Left ventricle myocardium inferior (tissue), 1 donor: ENCODE measurements at places on chromosomes 6 and 20. TPM values are rescaled to one million over a fixed set of nuclear protein-coding genes. Genes with fewer than 3 reads are reported as not detected.

The LTA gene
- not detected for total RNA-seq

GRCh38 chr20:35298264-35298663 is 6.0 kb upstream of the FAM83C start:
- no peaks in the 10 kb centered on the region for H3K36me3 ChIP-seq
- H3K4me3 ChIP-seq = no peak overlapping the region
- DNase-seq = no peak
- H3K27ac ChIP-seq = no peak overlapping the region
- H3K4me1 ChIP-seq = peaks cover 7% of the 10 kb centered on the region

The LBP gene
- total RNA-seq = 0.19 TPM

DNA sequence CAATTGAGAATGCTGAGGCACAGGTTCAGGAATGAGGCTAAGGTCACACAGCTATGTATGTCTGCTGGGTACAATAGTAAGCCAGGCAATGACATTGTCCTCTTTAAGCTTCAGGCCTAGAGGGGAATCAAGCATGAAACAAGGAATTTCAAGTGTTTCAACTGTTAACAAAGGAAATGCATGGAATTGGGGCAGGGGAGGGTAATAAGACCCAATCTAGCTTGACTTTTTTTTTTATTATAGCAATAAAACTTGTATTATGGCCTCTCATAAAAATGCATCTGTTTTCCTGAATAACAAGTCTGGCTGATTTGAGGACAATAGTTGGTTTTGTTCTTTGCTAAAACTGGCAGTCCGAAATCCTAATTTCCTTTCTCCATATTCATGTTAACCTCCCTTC is 336.7 kb downstream of the CBLN4 start:
- no peaks in the 10 kb centered on the region for H3K36me3 ChIP-seq
- no peaks in the 10 kb centered on the region for H3K4me1 ChIP-seq
- H3K27ac ChIP-seq = no peak overlapping the region
- no peak for DNase-seq

DNA sequence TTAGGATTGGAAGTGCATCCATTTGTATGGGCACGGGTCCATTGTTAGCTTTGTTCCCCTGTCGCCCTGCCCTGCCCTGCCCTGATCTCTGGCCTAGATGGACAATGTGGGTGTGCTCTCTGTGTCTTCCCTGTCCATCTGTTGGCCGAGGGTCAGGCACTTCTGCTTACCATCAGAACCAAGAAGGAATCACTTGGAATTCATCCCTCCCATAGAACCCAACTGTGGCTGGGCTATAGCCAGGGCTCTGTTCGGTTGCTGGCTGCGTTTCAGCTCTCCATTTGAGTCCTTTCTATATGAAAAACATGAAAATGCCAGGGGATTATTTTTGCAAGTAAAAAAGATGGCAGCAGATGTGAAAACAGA is 26.6 kb upstream of the TULP4 start:
- H3K4me3 ChIP-seq = no peak overlapping the region
- H3K27ac ChIP-seq = no peak overlapping the region
- H3K4me1 ChIP-seq = peaks cover 45% of the 10 kb centered on the region

The OR2B6 gene
- not detected for total RNA-seq

DNA sequence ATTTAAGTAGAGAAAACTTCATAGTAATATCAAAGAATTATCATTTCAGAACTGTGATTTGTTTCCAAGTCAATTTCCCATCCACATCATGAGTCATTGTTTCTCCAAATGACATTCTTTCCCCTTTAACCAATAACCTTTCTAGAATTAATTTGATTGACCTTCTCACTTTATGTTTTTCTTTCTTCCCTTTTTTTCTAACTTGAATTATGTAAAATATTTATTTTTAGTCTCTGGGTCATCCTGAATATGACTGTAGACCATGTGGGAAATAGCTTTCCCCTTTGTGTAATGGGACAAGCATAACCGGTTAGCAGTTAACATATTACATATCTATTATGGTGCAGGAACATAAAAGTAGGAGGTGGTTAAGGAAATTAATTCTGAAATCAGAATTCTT is 291.1 kb downstream of the GJA1 start:
- no peaks in the 10 kb centered on the region for H3K27me3 ChIP-seq
- no peaks in the 10 kb centered on the region for H3K36me3 ChIP-seq
- peaks cover 18% of the 10 kb centered on the region for H3K4me1 ChIP-seq
- H3K27ac ChIP-seq = no peak overlapping the region
- no peak overlapping the region for H3K4me3 ChIP-seq

DNA sequence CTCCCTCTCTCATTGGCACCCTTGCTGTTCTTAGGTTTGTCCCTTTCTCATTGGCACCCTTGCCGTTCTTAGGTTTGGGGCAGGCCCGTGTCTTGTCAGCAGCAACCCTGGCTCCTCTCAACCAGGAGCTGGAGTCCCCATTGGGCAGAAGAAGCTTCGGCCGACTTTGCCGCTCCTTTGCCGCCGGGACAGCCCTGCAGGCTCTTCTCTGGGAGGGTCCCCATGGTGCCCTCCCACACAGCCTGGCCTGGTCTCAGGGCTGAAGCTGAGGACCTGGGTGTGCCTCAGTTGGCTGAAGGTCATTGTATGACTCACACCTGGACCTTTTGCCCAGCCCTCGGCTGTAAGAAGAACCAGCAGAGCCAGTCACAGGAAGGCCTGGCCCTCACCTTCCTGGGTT is 59.6 kb downstream of the PPP1R14C start:
- H3K27me3 ChIP-seq = peaks cover 5% of the 10 kb centered on the region
- DNase-seq = no peak
- H3K36me3 ChIP-seq = no peaks in the 10 kb centered on the region
- H3K4me3 ChIP-seq = no peak overlapping the region
- peaks cover 57% of the 10 kb centered on the region for H3K4me1 ChIP-seq
- no peak overlapping the region for H3K27ac ChIP-seq

DNA sequence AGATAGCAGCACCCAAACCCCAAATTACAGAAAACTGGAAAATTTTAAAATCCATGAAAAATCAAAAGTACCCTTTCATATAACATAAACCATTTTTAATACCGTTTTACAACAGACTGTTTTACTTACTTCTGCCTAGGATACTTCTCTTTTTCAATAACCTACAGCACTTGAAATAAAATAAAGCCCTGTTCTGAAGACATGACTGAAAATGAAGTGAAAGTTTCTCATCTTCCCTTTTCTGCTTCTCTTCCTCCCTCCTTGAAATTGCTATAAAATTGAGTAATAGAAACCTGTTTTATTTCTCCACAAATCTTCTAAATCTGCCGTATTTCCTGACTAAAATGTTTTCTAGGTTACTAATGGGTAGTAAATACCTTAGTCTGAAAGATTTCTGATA is 20.3 kb downstream of the MMS22L start:
- H3K4me3 ChIP-seq = no peak overlapping the region
- H3K36me3 ChIP-seq = peaks cover 34% of the 10 kb centered on the region
- H3K27me3 ChIP-seq = no peaks in the 10 kb centered on the region
- DNase-seq = no peak
- no peak overlapping the region for H3K27ac ChIP-seq

- peaks cover 14% of the 10 kb centered on the region for H3K27me3 ChIP-seq
- no peak for DNase-seq
- H3K36me3 ChIP-seq = no peaks in the 10 kb centered on the region
- no peak overlapping the region for H3K4me3 ChIP-seq
- peaks cover 11% of the 10 kb centered on the region for H3K4me1 ChIP-seq
Observed at GRCh38 chr20:57484772-57485171, 40.2 kb downstream of the CTCFL start.

DNA sequence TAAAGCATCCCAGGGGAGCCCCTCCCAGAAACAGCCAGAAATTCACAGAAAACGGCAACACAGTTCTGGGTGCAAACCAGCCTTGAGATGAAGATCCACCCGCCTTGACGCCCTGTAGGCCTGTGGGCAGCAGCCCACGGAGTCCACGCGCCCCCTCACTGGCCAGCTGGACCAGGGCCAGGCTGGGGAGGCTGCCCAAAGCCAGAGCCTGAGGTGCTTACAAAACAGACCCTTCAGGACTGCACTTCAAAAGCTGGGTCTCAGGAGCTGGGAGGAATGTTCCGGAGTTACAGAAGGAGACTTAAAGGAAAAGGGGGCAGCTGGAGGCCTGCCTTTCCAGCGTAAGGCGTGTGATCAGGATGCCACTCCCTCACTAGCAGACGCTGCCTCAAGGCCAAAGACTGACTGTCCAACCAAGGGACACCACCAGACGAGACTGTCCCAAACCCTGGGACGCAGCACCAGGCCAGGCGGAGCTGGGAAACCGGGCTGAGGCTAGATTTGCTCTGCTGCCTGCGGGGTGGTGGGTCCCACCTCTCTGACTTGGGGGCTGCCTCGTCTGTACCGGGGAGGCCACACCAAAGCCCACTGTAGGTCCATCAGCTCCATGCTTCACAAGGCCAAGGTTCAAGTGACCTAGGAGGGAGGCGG is 48.1 kb downstream of the RRBP1 start:
- H3K27ac ChIP-seq = peak overlapping the region; percentile 63
- H3K4me3 ChIP-seq = no peak overlapping the region
- H3K36me3 ChIP-seq = peaks cover 90% of the 10 kb centered on the region
- no peak for DNase-seq

DNA sequence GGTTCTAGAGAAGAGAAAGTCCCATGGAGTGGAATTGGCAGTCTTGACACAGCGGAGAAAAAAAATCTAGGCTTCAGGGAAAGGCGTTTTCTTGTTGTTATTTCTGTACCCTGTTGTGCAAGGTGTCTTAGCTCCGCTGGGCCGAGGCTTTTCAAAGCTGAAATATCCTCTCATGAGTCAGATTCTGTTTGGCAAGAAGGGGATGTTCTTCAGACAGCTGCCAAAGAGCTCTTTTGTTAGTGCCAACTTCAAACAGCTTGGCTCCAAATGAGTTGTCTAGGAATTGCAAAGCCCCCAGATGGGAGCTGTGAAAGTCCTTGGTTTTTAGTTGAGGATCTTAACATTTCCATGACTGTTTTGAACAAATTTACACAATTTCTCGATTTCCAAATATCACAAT is 45.6 kb downstream of the LRRN4 start:
- H3K36me3 ChIP-seq = peaks cover 35% of the 10 kb centered on the region
- peak overlapping the region; percentile 87 for H3K4me3 ChIP-seq
- H3K27ac ChIP-seq = peak overlapping the region; percentile 92
- DNase-seq = no peak

- H3K4me3 ChIP-seq = no peak overlapping the region
- H3K27me3 ChIP-seq = no peaks in the 10 kb centered on the region
- DNase-seq = no peak
- H3K36me3 ChIP-seq = no peaks in the 10 kb centered on the region
- H3K4me1 ChIP-seq = no peaks in the 10 kb centered on the region
Observed at GRCh38 chr6:144246988-144247387, 38.1 kb upstream of the UTRN start.

- H3K4me1 ChIP-seq = peaks cover 9% of the 10 kb centered on the region
- no peaks in the 10 kb centered on the region for H3K27me3 ChIP-seq
- no peak overlapping the region for H3K27ac ChIP-seq
- DNase-seq = no peak
Observed at GRCh38 chr6:116695401-116695800, 14.4 kb downstream of the KPNA5 start.

The GMNN gene
- total RNA-seq = 8.1 TPM

DNA sequence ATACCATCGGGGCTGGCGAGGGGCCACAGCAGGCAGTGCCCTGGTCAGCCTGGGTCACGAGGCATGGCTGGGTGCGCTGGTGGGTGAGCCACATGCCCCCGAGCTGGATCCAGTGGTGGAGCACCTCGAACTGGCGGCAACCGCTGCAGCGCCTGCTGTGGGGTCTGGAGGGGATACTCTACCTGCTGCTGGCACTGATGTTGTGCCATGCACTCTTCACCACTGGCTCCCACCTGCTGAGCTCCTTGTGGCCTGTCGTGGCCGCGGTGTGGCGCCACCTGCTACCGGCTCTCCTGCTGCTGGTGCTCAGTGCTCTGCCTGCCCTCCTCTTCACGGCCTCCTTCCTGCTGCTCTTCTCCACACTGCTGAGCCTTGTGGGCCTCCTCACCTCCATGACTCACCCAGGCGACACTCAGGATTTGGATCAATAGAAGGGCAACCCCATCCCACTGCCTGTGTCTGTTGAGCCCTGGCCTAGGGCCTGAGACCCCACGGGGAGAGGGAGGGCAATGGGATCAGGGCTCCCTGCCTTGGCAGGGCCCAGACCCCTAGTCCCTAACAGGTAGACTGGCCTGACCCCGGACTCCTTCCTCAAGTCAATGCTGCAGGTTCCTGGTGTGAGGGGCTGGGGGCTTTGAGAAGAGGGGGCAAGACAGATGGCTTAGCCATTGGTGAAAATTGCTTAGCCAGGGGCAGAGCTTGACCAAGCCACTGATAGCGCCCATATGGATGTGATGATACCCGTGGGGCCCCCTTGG is 598 bp downstream of the TMEM239 start:
- no peak for DNase-seq
- H3K36me3 ChIP-seq = no peaks in the 10 kb centered on the region
- H3K27ac ChIP-seq = no peak overlapping the region
- H3K4me1 ChIP-seq = peaks cover 13% of the 10 kb centered on the region
- peaks cover 84% of the 10 kb centered on the region for H3K27me3 ChIP-seq
- no peak overlapping the region for H3K4me3 ChIP-seq

DNA sequence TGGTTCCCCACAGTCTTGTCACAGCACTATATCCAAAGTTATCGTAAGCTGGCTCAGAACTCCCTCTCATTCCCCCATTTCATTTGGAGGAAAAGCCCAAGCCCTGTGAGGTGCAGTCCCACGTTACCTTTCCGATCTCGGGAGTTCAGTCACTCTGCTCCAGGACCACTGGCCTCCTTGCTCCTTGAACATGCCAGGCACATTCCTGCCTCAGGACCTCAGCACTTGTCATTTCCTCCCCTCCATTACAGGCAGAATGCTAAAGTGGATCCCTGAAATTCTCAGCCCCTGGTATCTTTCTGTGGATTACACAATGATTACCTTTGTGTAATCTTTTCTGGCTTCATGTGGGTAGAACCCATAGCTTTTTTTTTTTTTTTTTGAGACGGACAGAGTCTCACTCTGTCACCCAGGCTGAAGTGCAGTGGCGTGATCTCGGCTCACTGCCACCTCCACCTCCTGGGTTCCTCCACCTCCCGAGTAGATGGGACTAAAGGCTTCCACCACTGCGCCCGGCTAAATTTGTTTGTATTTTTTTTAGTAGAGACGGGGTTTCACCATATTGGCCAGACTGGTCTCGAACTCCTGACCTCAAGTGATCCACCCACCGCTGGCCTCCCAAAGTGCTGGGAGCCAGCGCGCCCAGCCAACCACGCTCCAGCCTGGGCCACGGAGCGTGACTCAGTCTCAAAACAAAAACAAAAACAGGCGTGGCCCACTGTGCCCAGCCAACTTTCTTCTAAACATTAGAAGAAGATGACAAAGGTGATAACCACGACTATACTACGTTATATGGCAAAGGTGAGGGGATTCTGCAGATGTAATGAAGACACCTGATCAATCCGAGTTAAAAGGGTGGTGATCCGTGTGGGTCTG is 4.0 kb upstream of the OXT start:
- H3K4me3 ChIP-seq = no peak overlapping the region
- peaks cover 13% of the 10 kb centered on the region for H3K4me1 ChIP-seq
- peaks cover 23% of the 10 kb centered on the region for H3K27me3 ChIP-seq
- H3K27ac ChIP-seq = no peak overlapping the region
- no peaks in the 10 kb centered on the region for H3K36me3 ChIP-seq

The FAM209B gene
- 0.47 TPM for total RNA-seq

DNA sequence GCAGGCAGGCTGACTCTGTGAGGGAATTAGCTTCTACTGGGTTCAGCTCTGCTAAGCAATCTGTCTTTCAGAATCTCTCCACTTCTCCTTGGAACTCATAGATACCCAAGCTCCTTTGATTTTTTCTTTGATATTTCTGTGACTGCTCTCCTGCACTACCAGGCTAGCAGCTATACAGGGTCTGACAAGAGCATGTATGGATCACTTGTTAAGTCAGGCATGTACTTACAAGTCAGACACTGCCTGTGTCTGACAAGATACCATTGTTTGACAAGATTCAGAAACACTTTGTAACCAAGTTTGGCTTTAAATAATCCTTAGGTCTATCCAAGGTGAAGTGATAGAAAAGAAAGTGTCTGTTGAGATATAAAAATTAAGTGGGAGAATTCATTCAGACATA is 79.5 kb downstream of the SESN1 start:
- DNase-seq = no peak
- H3K4me1 ChIP-seq = peaks cover 60% of the 10 kb centered on the region
- peak overlapping the region; percentile 53 for H3K27ac ChIP-seq
- H3K27me3 ChIP-seq = no peaks in the 10 kb centered on the region
